ENCODE measurements at places on chromosomes 1 and 21. TPM values are rescaled to one million over a fixed set of nuclear protein-coding genes. Genes with fewer than 3 reads are reported as not detected.

Gene TBX19
- 4.7 TPM for total RNA-seq

DNA sequence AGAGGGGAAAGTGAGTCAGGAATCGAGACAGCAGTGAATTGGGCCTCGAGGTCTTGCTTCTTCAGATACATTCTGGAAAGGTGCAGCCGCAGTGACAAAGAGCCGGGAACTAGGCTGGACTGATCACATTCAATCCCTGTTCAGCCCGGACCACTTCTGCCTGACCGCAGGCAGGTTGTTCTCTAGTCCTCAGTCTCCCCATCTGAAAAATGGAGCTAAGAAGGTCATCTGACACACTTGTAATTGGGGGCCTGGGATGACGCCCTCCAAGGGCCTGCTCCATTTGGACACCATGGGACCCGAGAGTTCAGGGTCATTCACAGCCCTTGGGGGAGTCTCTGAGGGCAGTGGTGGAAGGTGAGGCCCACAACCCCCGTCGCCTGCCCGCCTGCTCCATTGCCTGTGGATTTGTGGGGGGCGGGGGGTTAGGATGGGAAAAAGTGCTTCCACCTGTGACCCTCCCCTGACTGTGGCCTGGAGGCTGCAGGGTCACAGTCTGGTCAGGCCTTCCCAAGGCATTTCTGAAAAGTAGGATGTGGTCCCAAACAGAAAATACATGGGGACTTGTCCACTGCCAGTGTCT lies 87.9 kb upstream of the CSF3R start:
- DNase-seq = no peak

DNA sequence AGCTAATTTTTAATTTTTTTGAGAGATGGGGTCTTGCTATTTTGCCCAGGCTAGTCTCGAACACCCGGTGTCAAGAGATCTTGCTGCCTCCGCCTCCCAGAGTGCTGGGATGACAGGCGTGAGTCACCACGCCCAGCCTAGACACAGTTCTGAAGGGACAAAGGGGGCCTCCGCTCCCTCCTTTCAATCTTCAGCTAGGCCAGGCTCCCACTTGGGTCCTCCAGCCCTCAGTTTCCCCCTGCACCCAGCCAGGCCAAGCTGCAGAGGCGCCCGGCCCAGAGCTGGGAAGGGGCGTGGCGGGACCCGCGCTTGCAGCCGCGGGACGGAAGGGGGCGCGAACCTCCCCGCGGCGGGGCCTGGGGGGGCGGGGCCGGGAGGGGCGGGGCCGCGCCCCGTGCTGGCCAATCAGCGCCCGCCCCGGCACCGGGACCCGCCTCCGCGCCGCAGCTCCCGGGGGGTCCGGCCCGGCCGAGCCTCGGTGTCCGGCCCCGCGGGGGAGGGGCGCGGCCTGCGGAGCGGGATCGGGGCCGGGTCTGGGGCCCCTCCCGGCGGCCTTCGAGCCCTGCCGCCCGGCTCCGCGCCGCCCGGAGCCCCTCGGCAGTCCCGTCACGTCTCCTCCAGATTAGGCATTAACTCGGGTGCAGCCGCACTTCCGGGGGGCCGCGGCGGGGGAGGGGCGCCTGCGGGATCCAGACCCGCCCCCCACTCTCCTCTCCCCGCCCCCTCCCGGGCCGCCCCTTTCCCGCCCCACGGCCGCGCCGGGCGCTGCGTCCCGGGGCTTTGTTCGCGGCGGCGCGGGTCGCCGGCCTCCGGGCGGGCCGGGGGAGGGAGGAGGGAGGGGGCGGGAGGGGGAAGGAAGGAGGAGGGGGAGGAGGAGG lies 559 bp upstream of the AGRN start:
- DNase-seq = peak; percentile 84

GRCh38 chr1:37808369-37809319 lies 636 bp upstream of the YRDC start:
- DNase-seq = no peak

GRCh38 chr21:45859762-45860357 lies 121.7 kb upstream of the COL6A1 start:
- DNase-seq = no peak

Gene RAB42
- 0.20 TPM for total RNA-seq

Measured in activated B cell treated with CpG ODN at 0.5 μM for 24 hours (primary cell).